ENCODE measurements at places on chromosomes 3 and 15.

- DNase-seq: no peak
Measured at GRCh38 chr15:50876260-50876988, 32.1 kb upstream of the AP4E1 start.

DNA sequence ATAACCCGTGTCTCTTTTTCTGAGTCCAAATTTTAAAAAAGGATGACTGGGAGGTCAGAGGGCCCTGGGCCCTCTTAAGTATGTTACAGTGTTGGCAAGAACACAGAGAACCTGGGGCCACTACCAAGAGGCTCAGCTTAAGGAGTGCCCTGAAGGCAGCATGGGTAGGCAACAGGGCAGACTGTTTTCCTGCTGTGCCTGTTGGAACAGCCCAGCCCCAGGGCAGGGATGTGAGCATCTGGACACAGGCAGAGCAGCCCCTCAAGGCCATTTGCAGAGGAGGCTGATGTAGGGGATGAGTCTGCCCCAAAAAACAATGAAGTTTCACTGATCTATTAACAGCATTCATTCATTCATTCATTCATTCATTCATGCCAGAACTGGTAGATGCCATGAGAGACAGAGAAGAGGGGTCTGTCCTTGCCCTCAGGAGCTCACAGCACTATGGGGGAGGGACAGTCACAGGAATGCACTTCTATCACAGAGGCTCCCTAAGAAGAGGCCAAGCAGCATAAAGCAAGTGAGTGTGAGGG lies 2.2 kb upstream of the LTF start:
- no peak for DNase-seq

DNA sequence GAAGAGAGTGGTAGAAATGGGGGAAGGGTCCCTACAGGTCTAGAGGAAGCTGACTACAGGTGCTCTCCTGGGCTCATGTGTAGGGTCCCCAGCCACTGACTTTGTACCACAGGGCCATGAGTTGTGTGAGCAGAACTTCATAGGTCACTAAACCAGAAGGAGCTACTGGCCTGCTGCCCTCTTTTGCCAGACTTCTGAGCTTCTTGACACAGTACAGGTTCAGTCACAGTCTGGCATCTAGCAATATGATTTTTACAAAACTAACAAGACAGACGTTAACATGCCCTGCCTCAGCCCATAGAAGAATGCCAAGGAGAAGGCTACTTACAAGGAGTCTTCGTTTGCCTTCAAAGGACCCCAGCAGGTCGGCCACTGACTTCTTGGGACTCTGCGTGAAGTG lies 3.2 kb downstream of the CCDC80 start:
- DNase-seq: no peak

- DNase-seq: no peak
Measured at GRCh38 chr3:113255100-113255853, 43.9 kb downstream of the BOC start.

DNA sequence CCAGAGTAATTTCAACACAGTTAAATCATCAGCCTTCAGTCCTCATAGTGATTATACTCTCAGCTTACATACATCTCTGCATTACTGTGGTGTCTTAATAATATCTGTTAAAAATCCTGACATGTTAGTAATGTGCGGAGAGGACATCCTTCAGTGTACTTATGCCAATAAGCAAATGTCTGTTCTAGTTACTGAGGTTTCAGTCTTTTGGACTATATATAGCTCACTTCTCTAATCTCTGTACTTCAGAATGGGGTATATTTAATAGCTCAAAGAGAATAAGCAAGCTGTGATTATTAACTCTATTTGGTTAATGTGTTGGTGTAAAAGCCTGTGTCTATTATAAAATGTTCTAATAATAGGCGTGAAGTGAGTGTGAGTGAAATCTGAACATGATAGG lies 28.9 kb upstream of the OSTN start:
- no peak for DNase-seq

- DNase-seq: no peak
Measured at GRCh38 chr3:52007291-52007690, 11.6 kb upstream of the RPL29 start.

DNA sequence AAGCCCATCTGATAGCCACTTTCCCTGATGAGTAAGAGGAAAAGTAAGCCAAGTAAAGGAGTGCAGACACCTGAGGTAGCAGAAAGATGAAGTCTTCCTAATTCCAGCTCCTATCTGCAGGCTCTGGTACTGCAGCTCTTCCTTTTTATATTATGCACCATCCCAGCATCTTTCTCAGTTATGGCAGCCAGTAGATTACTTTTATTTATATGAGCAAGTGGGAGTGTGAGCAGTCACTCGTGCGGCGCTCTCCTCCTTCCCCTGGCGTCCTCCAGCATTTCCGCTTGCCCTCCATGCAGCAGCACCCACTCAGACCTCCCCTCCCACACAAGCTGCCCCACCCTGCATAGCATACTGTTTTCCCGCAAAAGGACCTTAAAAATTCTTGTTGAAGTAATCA lies 465.9 kb upstream of the DPPA4 start:
- no peak for DNase-seq

DNA sequence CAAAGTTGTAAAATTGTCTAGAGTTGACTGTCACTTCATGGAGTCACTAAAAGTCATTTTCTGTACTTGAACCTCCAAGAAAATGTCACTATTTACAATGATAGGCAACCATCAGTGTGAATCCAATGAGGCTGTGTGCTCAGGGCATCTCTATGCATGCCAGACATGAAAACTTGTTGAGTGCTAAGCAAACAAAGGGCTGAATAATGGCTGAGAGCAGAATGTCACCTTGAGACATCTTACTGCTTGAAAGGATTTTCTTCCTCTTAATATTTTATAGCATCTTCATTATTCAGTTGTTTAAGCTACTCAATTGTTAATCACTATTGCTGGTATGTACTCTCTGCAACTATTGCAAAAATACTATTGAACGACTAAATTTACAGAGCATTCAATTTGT lies 184.7 kb downstream of the PLCH1 start:
- no peak for DNase-seq

GRCh38 chr3:147200545-147200944 lies 205.8 kb downstream of the ZIC4 start:
- no peak for DNase-seq

GRCh38 chr15:55683376-55683775 lies 59.6 kb downstream of the PRTG start:
- no peak for DNase-seq

- DNase-seq: no peak
Measured at GRCh38 chr3:112813723-112814171, 32.9 kb downstream of the CD200R1L start.

- no peak for DNase-seq
Measured at GRCh38 chr3:159252772-159253384, 451.0 kb downstream of the MFSD1 start.

DNA sequence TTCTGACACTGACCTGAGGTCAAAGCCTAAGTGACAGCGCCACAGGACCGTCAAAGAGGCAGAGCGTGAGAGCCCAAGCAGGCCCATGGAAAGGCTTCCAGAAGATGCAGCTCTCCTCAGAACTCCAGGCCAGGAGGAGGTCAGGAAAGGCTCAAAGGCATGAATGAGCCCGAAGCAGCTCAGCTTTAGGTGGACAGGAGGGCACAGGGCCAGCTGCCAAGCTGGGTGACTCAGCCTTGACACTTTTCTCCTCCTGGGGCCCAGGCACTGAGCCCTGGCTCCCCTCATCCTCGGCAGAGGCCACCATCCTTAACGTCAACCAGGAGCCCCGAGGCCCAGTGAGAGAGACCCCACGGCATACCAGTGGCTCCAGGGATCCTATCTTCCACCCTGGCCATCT lies 62.9 kb downstream of the ADCY5 start:
- no peak for DNase-seq

DNA sequence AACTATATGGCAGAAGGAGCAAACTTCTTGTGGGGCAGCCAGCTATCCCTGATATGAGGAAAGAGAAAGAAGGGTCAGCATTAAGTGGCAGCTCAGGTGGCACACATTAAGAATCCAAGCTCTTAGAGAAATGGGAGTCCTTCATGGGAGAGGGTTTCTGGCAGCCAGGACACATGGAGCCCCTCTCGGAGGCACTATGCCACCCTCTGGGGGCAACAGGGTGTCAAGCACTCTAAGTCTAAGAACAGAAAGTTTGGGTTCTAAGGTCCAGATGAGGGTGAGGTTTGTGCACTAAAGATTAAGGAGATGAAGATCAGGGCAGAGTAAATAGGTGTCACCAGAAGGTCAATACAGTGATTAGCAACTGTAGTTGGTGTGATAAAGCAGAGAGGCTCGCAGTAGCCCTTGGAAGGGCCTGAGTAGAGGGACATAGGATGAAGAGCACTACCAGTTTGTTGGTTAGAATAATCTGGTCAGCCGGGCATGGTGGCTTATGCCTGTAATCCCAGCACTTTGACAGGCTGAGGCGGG lies 89.3 kb downstream of the ST6GAL1 start:
- peak; percentile 20 for DNase-seq

DNA sequence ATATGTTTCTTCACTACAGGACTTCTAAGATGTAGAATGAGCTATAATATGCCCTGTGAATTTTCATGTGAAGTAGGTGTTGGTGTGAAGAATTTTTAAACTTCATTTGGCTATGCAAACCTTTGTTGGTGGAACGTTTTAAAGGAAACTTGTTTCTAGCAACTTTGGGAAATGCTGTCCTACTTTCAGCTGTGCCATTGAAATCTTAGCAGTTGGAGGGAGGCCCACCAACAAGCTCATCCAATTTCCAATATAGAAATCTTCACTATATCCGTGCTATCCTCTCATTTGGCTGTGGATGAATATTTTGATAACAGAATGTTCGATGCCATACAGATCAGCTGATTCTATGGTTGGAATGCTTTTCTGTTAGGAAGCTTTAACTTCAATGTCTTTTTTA lies 51.3 kb downstream of the GRM7 start:
- DNase-seq: no peak

DNA sequence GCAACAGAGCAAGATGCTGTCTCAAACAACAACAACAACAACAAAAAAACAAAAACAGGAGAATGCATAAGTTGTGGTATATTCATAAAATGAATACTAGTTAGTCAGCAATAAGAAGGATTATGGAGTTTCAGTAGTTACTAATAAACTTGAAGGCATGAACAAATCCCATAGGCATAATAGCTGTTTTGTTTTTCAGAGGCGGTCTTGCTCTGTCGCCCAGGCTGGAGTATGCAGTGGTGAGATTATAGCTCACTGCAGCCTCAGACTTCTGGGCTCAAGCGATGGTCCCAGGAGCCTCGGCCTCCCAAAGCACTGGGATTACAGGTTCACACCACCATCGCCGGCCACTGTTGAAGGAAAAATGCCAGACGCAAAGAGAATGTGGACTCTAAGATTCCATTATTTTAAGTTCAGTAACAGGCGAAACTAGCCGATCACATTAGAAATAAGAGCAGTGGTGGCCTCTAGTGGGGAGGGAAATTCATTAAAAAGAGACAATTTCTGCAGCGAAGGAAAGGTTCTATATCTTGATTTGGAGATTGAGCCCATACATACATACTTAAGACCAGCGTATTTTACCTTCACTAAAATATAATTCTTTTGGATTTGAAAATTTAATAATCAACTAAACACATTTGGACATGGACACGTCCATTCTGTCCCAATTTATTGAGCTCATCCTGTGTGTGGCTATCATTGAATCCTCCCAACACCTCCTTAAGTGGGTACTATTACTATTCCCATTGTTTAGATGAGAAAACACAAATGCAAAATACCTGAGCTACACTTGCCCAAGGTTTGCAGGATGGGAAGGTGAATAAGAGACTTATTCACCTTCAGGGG lies 27.4 kb upstream of the HDAC11 start:
- DNase-seq: peak; percentile 60

- no peak for DNase-seq
Measured at GRCh38 chr3:66582721-66583423, 82.0 kb upstream of the LRIG1 start.

GRCh38 chr15:66133247-66133885 lies 120.2 kb downstream of the MEGF11 start:
- DNase-seq: no peak

DNA sequence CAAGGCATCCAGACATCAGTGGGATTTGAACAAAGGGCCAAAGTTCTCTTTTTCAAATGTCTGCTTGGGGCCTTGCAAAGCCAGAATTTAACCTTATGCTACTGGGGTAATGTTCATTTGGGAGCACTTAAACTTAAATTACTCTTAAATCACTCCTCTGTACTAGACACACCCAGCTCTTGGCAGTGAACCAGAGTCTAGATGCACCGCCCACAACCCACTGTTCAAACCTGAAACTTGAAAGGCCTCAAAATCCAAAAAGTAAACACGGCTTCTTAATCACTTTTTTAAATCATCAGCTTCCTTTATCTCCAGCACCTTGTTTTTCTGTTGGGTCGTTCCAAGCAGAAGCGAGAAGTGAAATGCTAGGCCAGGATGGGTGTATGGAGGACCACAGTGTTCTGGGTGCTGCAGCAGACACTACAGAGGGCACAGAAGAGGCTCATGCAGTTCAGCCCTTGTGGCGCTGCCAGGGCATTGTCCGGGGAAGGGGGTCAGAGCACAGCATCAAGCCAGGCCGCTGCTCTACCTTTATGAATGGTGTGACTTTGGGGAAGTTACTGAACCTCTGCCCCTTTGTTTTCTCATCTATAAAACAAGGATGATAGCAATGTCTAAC lies 28.8 kb downstream of the MECOM start:
- DNase-seq: no peak

GRCh38 chr3:52146811-52147210 lies 7.4 kb downstream of the POC1A start:
- no peak for DNase-seq

GRCh38 chr15:94524565-94524964 lies 293.2 kb downstream of the MCTP2 start:
- no peak for DNase-seq

DNA sequence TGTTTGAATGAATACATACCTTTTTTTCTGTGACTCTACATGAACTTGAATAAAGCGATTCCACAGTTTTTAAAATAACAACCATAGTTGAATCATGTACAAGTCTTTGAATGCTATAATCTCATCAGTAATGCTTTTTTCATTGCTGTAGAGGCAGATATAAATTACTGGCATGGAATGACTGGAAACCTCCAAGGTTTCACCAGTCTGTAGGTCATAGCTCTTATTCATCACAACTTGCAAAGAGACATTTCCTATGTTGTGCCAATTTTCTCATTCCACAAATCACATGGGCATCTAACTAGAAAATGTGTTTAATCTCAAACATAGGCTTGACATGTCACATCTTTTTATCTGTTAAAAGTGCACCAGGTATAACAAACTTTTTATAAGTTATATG lies 407.1 kb upstream of the KCNMB2 start:
- no peak for DNase-seq

DNA sequence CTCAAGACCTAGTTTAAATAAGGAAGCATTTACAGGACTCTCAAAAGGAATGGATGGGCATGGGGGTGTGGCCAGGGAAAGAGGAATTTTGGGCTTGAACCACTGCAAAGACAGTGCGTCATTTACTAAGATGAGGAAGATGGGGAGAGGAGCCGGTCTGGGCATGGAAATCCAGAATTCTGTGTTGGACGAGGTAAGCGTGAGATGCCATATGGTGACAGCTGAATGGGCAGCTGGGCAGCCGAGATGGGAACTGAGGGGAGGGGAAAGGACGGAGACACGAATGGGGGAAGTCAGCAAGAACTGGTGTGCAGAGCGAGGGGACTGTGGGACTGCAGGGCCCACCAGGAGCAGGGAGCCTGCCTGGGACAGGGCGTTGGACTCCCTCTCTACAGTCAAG lies 24.2 kb downstream of the TMEM44 start:
- DNase-seq: no peak

- DNase-seq: no peak
Measured at GRCh38 chr15:68057758-68058157, 3.6 kb downstream of the PIAS1 start.

GRCh38 chr15:77180757-77181156 lies 109.8 kb upstream of the TSPAN3 start:
- no peak for DNase-seq
